ENCODE measurements at places on chromosomes 5 and 9. TPM values are rescaled to one million over a fixed set of nuclear protein-coding genes. Genes with fewer than 3 reads are reported as not detected.

DNA sequence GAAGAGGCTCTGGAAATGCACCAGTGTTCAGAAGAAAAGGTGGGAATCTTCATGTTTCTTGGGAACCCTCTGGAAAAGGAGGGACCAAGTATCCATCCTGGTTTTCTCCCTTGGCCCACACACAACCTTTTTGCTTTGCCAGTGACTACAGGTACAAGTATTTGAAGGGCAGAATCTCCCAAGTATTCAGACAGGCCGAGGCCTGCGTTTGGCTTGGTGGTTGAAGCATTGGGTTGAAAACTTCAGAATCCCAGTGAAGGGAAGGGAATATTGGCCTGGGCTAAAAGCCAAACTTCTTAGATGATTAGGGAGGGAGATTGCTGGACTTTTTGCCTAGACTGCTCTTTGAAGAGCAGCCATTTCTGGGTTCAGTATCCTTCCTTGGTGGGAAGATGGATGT is 71.9 kb downstream of the UBAP1 start:
- DNase-seq = no peak
- no peaks in the 10 kb centered on the region for H3K4me1 ChIP-seq
- no peak overlapping the region for H3K27ac ChIP-seq
- H3K27me3 ChIP-seq = no peaks in the 10 kb centered on the region
- peaks cover 56% of the 10 kb centered on the region for H3K36me3 ChIP-seq
- no peak overlapping the region for H3K4me3 ChIP-seq

Gene TAS2R1
- total RNA-seq = not detected

Gene APC
- total RNA-seq = 54.1 TPM

Gene OR1Q1
- not detected for total RNA-seq

Measured in upper lobe of right lung (tissue), 1 donor.